ENCODE measurements at places on chromosomes 7 and 10.

GRCh38 chr10:122468307-122468925, 7.1 kb downstream of the HTRA1 start:
- no peak for DNase-seq

DNA sequence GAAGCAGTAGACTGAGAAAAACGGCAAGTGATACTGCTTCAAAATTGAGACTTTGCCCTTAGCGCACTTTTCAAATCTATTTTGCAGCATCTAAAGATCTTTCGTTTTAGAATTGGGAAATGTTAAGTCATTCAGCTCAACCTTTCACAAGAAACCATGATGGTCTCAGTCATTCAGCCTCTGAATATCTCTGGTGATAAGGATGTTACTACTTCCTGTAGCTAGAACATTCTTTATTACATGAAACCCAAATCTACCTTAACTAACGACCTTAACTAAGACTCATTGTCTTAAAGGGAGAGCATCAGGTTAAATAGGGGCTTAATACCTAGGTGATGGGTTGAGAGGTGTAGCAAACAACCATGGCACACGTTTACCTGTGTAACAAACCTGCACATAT, 26.4 kb upstream of the AKR1B10 start:
- DNase-seq: no peak

DNA sequence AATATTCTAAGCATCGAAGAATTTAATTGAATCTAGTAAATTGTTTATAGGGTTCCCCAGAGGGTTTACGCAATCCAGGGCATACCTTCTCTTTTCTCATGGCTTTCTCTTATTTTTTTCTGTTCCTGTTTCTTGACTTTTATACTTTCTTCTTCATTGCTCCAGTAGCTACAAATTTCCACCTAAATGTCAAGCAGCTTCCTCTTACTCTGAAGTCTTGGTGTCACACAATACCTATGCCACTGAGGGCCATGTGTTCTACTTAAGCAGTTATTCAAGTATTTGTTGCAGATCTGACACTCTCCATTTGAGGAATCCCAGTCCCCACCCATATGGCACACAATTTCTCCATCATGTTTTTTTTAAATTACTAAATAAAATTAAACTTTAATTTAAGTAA, 343.1 kb upstream of the MBL2 start:
- no peak for DNase-seq

DNA sequence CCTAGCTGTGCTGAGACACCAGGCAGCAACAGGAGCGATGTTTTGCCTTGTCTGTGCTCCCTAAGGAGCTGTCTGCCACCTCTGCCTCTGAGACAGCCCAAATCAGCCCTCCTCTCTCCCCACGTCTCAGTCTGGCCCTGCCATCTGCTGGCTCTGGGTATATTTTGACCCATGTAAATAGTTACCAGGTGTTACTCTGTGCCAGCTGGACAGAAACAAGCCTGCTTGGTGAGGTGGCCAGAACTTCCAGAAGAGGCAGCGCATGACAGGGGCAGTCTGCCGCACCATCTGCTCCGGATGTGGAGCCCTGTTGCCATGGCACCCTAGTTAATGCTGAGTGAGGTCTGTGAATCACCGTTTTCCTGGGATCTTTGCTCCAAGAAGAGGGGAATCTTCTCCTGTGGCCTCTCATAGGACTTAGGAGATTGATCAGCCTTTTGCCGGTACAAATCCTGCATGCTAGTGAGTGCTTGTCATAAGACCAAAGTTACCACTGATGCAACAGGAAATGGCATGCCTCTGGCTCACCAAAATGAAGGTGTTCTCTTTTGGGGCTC, 31.8 kb downstream of the GSTO2 start:
- peak; percentile 36 for DNase-seq

DNA sequence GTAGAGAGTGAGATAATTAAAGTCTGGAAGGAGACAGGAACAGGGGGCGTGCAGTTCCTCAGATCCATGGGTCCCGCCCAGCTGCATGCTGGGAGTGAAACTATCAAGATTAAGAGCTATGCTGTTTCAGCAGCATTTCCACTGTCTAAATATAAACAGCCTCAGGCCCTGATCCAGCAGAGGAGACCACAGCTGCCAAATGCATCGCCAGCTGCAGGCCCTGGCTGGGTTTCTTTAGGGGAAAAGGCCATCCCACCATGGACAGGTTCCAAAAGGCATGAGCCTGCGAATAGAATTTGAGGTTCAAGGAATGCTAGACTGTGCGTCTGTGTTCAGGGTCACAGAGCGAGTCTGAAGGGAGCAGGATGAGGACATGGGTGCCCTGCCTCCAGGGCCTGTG, 411.4 kb downstream of the PAXIP1 start:
- DNase-seq: no peak

- DNase-seq: no peak
These were observed 123.5 kb downstream of the AHR start for GRCh38 chr7:17421941-17422340.

GRCh38 chr10:79258894-79259293, 88.4 kb upstream of the PPIF start:
- DNase-seq: no peak
